G401 (cell line): ENCODE measurements at places on chromosomes 6 and 20. TPM values are rescaled to one million over a fixed set of nuclear protein-coding genes. Genes with fewer than 3 reads are reported as not detected.

DNA sequence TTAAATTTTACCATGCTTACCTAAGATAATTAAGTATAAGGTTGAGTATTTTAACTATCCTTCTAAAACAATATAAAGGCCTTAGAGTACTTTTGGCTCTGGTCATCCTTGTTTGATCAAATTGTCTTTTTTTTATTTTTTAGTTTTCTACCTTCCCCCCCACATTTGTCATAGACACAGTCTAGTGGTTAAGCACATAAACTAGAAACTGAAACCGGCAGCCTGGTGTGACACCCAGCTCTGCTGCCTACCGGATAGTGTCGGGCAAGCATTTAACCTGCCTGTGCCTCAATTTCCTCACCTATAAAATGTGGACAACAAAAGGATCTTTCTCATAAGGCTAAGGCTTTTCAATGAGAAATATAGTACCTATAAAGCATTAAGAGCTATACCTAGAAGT, 21.6 kb upstream of the TULP4 start:
- no peak for DNase-seq

GRCh38 chr6:5303682-5304081, 42.4 kb downstream of the FARS2 start:
- DNase-seq = peak; percentile 89

OOEP gene
- not detected in 2 replicates for total RNA-seq

- DNase-seq = no peak
These were observed 14.8 kb downstream of the HEY2 start for GRCh38 chr6:125764121-125764671.

DNA sequence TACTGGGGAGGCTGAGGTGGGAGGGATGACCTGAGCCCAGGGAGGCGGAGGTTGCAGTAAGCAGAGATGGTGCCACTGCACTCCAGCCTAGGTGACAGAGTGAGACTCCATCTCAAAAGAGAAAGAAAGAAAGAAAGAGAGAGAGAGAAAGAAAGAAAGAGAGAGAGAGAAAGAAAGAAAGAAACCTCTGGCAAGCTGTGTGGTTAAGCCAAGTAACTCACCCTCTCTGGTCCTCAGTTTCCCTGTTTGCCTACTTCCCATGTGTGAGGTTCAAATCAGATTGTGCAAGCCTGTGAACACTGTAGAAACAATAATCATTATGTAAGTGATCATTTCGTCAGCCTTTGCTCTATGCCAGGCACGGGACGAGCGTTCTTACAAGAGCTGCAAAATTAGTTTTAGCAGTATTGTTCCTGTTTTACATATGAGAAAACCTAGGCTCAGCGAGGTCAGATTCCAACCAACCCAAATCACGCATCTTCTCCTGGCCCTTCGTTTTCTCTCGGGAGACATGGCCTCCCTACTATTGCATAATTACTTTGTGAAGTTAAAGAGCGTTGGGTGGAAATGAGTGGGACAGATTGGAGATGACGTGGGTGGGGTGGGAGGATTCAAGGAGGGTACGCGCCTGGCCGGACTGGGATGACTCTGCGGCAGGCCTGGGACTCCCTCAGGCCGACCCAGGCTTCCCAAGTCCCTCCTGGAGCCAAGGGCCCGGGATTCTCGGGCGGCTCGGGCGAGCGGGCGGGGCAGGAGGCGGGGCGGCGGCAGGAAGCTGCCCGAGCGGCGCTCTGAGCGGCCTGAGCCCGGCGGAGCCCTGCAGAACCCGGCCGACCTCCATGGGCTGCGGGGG, at the start of gene SNX21:
TSS of gene SNX21 (plus strand) at position 770 of the 853 bp plus-strand sequence. CDS start 121 bp downstream, outside the sequence.
- peak; percentile 82 for DNase-seq

- DNase-seq = no peak
These were observed 14.3 kb upstream of the MRAP2 start for GRCh38 chr6:84019141-84019841.

DNA sequence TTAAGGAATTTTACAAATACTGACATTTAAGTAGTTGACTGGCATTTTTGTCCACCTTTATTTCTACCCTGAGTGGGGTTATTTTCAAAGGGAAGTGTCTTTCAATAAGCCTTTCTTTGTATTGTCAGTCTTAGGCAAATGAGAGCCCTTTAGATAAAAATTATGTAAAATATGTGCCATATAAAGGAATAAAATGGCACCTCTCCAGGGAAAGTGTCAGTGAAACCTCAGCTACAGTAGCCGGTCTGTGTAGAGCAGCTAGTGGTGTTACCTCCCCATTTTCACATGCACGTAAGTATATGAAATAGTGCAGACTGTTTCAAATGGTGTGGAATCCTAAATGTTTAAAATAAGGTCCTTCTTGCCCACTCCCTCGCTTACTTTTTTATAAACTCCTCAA, 5.0 kb downstream of the FAM217B start:
- DNase-seq = no peak

DNA sequence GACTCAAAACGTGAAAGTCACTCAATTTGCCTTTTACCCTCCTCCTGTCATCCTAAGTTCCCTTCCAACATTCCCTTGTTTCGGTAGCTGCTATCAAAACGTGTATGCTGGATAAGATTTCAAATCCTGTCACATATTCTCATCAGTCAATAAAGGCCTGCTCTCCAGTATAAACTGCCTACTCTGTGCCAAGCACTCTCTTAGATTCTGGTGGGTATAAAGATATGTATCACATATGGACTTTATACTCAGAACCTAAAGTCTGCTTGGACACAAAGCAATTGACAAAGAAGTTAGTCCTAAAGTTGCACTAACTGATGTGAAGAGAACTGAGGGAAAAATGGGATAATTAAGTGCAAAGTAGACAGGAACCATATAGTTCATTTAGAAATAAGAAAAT, 476.6 kb upstream of the MARCKS start:
- DNase-seq = no peak

NMBR gene
- not detected in 2 replicates for total RNA-seq
